Stimulated activated CD4-positive, alpha-beta T cell treated with anti-CD3 and anti-CD28 coated beads, Interleukin-1b, Interleukin-23, amount 100 ng/mL, for 1 hour (primary cell): ENCODE measurements at places on chromosomes 5 and 9.

GRCh38 chr5:141958113-141958512 is at the start of gene PCDH12:
TSS of gene PCDH12 (minus strand) at chr5:141958202. CDS start at chr5:141957851, 351 bp downstream.
- no peak for DNase-seq

DNA sequence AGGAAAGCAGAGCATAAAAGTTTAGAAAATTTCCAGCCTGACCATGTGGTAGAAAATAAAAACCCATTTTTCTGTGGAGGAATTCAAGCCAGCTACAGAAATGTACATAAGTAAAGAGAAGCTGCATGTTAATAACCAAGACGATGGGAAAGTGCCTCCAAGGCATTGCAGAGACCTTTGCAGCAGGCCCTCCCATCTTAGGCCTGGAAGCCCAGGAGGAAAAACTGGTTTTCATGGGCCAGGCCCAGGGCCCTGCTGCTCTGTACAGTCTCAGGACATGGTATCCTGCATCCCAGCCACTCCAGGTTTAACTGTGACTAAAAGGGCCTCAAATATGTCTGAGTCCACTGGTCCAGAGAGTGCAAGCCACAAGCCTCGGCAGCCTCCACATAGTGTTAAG is 754.8 kb upstream of the RIOK2 start:
- DNase-seq = no peak

GRCh38 chr9:123609844-123610243 is 253.8 kb downstream of the CRB2 start:
- no peak for DNase-seq

- no peak for DNase-seq
Measured at GRCh38 chr9:35907711-35908503, 1.4 kb upstream of the SPAAR start.

DNA sequence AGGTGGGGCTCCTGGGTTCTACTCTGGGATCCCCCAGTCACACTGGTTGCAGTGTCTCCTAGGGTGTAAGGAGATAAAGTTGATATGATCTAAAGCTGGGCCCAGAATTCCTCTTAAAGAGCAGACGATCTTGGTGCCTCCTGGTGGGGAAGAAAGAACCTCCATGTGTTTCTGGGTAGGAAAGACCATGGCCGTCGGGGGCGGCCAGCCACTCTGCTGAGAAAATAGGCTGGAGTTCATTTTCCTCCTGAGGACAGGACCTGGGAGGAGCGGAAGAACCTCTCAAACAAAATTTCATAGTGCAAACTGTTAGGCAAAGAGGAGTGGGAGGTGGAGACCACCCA is 163.8 kb upstream of the TBC1D2 start:
- DNase-seq = no peak

DNA sequence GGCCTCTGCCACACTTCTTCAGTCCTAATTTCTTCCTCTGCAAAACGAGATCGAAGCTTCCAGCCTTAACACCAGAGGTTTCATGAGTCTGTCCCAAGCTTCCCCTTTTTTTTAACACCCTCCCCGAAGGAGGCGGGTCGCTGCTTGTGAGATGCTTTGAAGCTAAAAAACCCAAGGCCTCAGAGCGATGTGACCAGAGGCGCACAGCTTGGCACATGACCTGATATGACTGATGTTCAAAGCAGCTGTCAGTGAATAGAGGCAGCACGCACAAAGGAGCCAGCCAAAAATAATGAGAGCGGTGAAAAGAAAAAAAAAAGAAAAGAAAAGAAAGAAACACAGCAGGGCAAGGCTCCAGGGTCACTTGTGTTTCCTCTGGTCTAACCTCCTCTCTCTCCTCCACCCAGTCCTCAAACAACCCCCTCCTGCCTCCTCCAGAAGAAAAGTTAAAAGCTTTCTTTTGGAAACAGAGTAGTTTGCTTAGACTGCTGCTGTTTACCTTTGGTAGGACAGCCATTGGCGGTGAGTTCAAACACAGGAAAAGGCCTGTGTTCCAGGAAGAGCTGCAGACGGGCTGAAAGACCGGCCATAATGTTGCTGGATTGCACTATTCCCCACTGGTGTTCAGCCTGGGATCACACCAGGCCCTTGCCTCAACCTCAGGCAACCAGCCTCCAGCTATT is 10.9 kb upstream of the ZNF366 start:
- DNase-seq = no peak

DNA sequence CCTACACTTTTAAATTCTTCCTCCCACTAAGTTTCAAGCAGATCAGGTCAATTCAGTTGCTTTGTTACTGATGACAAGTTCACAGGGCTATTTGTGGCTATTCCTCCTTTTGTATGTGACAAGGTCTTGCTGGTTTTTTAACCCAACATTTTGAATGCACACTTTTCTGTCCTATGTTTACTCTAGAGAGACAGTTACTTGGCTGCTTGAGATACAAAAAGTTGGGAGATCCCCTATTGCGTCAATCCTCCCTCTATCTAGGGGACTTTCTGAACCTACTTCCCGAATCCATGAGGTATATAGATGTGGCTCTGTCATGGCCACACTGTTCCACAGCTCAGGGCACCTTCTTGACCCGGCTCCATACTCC is 386.7 kb downstream of the NTRK2 start:
- DNase-seq = no peak

GRCh38 chr5:64273276-64273675 is 107.6 kb downstream of the RNF180 start:
- no peak for DNase-seq

GRCh38 chr5:78972654-78973428 is 12.3 kb downstream of the ARSB start:
- DNase-seq = no peak

GRCh38 chr9:2158111-2158610 is 143.0 kb downstream of the SMARCA2 start:
- DNase-seq = peak; percentile 1

- DNase-seq = no peak
Measured at GRCh38 chr9:26157411-26157810, 479.2 kb upstream of the TUSC1 start.

- DNase-seq = no peak
Measured at GRCh38 chr9:29209748-29210291, 1636.5 kb upstream of the C9orf72 start.
